ENCODE measurements at places on chromosomes 4 and X.

- no peak for DNase-seq
Measured at GRCh38 chrX:71664889-71665491, 2.4 kb upstream of the LOC101059915 start.

DNA sequence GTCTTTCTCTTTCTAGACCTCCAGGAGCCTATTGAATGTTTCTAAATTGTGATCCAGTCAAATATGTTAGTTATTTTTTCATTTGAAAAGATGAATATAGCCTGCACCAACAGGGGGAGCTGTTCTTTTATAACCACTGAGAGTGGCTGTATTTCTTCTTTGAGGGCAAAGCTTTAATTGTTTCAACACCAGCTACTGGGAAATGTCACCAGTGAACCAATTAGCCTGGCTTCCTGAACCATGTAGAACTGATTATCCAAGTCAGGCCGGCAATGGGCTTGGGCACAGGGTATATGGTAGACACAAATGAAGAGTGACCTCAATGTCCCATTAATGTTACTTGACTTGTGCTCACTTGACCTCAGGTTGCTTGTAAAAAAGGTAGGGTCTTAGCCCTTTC, 4.8 kb upstream of the DAPP1 start:
- DNase-seq, result peak; percentile 58

GRCh38 chr4:165873298-165874071, 448 bp downstream of the TLL1 start:
- DNase-seq, result no peak

DNA sequence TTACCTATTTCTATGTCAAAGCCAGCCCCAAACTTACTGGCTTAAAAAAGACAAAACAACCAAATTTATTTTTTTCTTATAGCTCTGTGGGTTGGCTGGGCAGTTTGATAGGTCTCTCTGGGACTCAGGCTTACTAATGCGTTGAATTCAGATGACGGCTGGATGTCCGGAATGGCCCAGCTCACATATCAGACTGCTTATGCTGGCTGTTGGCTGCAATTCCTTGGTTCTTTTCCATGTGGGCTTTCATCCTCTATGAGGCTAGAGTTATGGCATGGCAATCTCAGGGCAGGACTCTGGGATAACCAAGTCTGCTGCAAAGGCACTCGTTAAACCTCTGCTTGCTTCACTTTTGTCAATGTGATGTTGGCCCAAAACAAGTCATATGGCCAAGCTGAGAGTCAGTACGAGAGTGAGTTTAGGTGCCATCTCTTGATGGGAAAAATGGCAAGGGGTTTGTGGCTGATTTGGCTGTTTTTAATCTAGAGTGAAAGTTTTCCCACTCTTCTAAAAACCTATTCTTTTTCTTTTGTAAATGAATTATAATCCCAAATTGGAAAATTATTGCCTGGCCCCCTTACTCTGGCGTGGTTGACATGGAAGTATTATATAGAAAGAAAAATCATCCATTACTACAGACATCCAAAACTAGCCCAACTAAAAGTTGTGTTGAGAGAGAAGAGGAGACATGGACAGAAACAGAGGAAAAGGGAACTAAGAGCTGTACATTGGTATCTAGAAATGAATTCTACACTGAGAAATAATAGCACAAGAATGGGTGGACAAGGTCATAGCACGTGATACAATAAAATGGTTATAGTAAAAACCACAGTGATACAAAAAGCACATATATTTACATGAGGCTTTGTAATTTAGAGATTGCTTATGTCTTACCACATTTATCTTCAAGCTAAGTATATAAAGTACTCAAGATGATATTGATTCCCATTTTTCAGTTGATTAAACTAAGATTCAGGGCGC, 6.6 kb downstream of the PRIMPOL start:
- DNase-seq, result no peak
